ENCODE measurements at places on chromosomes 4 and X. TPM values are rescaled to one million over a fixed set of nuclear protein-coding genes. Genes with fewer than 3 reads are reported as not detected.

The SUPT20HL2 gene
- not detected for total RNA-seq

The C1QTNF7 gene
- not detected for total RNA-seq

The TMEM128 gene
- total RNA-seq, result 31.5 TPM

The REELD1 gene
- not detected for total RNA-seq

The NPFFR2 gene
- not detected for total RNA-seq

The DSPP gene
- not detected for total RNA-seq
